ENCODE measurements at places on chromosomes 4 and X.

- no peak for DNase-seq
Observed at GRCh38 chr4:89599026-89599425, 237.9 kb downstream of the SNCA start.

GRCh38 chrX:109990582-109991276 is 12.2 kb upstream of the TMEM164 start:
- DNase-seq, result no peak

DNA sequence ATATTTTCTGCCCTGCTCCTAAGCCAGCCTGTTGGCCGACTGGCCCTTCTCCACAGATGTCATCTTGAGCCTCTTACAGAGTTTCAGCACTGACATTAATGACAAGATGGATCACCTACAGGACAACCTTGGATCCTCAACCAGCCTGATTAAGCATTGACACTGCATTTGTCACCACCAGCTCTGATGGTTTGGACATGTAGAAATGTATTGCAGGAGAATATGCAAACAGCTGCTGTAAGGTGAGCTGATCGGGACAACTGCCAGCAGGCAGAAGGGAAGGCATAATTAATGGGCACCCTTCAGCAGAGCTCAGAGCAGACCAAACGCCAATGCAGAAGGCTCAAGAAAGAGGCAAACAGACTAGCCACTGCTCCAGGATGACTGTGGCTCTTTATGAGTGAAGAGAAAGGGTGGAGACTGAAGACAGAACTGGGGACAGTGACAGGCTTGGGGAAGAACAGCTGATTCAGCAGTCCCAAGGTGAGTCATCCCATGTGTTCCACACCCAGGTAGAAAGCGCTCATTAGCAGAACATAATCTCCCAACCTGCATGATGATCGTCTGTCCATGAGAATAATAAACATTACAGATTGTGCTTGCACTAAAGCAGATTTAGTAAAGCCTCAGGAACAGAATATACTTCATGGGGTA is 6.7 kb downstream of the CORIN start:
- no peak for DNase-seq

DNA sequence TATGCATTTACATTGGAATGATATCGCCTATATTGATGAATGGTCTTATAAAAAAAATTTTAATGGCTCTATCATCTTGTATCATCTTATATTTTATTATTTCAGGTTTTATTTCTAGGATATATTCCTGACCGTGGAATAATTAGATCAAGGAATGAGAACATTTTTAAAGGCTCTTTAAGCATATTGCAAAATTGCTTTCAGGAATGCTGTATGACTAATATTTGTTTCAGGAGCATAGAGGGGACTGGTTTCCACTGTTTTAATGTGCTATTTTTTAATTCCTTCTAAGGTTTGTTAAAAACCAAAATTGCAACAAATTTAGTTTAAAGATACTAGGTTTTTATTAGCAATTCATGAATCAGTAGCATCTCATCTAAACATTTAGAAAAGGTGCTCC is 120.2 kb downstream of the BMPR1B start:
- no peak for DNase-seq

DNA sequence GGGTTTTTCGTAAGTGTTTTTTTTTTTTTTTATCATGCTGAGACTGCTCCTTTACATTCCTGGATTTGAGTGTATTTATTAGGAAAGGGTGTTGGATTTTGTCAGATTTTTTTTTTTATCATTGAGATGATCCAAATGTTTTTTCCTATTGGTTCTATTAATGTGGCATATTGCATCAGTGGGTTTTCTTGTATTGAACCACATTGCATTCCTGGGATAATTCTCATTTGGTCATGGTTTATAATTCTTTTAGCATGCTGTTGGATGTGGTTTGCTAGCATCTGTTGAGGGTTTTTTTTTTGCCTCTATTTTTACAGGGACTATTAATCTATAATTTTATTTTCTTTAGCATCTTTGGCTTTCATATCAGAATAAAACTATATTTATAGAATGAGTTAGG is 28.8 kb downstream of the COL4A5 start:
- no peak for DNase-seq

DNA sequence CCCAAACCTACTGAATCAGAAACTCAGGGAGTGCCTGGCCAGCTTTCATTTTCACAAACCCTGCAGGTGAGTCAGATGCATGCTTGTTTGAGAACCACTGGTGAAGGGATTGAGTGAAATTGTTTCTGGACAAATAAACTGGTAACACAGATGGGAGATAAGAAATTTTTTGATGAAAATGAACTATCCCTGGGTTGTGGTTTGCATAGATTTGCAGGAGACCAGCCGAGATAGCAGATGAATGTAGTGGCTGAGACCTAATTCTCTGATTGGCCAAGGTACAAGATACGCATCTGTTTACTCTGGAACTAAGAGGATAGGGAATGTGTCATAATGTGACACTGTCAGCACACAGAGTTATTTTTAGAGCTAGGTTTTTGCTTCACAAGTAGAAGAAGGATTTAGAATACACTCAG is 117.8 kb upstream of the NOCT start:
- no peak for DNase-seq

- no peak for DNase-seq
Observed at GRCh38 chr4:25743971-25744370, 88.3 kb downstream of the SLC34A2 start.

GRCh38 chrX:15098505-15098904 is 171.4 kb downstream of the ASB9 start:
- DNase-seq, result no peak

GRCh38 chr4:40587826-40588225 is 41.8 kb downstream of the RBM47 start:
- no peak for DNase-seq

DNA sequence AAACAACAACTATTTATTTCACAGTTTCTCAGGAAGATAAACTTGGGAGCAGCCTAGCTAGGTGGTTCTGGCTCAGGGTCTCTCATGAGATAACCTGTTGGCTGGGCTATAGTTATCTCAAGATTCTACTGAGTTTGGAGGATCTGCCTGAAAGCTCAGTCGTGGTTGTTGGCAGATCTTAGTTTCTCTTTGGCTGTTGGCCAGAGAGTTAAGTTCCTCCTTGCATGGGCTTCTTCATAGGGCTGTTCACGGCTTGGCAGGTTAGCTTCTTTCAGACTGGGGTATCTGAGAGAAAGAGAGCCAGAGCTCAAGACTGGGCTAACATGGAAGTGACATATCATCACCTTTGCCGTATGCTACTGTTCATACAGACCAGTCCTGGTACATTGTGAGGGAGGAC is 28.7 kb downstream of the SEC24B start:
- DNase-seq, result no peak

DNA sequence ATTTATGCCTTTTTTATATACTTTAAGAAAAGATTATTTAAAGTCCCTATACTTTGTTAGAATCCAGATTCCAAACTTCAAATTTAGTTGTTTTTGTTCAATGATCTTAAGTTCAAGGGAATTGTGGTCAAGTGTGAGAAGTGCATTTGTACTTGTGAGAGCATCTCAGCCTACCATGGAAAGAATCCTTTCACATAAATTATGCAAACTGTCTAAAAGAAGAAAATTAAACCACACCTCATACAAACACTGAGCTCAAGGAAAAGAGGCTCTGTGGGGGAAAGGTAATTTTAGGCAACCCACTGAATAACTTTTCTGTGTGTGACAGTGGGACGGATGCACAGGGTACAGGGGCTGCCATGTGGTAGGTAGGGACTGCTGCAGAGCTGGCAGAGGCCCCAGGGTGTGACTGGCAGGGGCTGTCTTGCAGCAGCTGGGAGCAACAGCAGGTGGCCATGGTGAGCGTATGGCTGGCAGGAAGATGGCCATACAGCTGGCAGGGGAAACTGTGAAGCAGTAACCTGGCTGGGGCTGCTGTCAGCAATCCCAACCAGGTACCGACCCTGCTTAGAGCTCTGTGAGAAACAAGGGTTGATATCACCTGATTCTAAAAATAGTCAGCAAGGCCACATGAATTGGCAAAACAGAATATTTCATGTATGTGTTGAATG is 130.6 kb downstream of the UGT8 start:
- DNase-seq, result no peak

- no peak for DNase-seq
Observed at GRCh38 chrX:100721328-100721727, 10.6 kb downstream of the SYTL4 start.

GRCh38 chr4:77020017-77020416 is 55.8 kb downstream of the CCNI start:
- DNase-seq, result no peak

GRCh38 chr4:40481977-40482376 is 146.8 kb downstream of the CHRNA9 start:
- DNase-seq, result no peak

GRCh38 chr4:41178372-41179370 is 35.7 kb downstream of the APBB2 start:
- no peak for DNase-seq

DNA sequence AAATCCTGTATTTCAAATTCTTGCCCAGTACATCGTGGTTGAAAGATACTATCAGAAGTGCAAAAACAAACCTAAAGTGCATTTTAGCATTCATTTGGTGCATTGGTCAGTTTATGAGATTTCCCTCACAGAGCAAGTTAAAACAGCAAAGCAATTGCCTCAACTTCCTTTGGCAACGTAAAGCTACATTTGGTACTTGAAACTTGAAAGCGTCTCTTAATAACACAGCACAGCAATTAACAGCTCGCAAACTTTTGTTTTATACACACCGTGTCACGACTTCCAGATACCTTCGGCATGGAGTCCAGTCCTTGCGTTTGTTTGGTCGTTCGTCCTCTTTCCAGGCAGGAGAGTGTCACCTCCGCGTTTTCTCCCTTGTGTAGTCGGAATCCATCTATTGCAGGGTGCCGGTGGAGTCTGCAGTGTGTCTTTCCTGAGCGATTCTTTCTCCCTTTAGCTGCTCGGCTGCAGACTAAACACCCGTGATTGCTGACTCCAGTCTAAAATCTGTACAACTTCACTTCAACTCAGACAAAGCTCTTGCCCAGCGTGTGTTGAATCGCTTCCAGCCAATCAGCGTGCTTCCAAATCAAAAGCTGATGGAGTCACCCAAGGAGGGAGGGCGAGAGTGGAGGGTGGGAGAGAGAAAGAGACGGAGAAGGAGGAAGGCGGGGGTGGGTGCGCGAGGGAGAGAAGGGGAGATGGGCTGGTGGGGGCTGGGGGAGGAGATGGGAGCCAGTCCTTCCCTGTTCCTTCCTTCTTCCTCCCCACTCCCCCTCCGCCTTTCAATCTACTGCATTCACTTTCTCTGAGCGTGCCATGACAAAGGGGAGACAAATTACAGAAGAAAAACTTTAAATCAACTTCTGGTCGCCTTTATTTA is at the start of gene PCDH18:
PCDH18 (minus strand) TSS at position 509 of the 883 bp plus-strand sequence; CDS start at position 103, 406 bp downstream.
- no peak for DNase-seq

DNA sequence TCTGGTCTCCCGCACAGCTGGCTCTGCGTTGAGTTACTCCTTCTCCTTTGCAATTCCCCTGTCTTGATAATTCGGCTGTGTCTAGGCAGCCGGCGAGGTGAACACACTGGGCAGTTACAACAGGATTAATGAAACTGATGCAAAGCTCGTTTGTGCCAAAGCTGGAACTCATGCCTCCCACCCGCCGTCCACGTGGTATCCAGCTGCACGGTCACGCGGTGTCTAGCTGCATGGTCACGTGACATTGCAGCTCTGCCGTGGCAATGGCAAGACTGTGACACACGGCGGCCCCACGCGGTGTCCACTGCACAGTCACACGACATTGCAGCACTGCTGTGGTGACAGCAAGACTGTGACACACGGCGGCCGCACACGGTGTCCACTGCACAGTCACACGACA is 31.2 kb upstream of the LRPAP1 start:
- DNase-seq, result no peak

Measured in NK-92 treated with Interleukin-12 subunit alpha and Interleukin-12 subunit beta, amount 100 ng/mL, for 24 hours (cell line).